ENCODE measurements at places on chromosomes 12 and 14. TPM values are rescaled to one million over a fixed set of nuclear protein-coding genes. Genes with fewer than 3 reads are reported as not detected.

COX8C gene
- total RNA-seq, result not detected

SIRT4 gene
- 3.4 TPM for total RNA-seq

POTEM gene
- total RNA-seq, result not detected

NTF3 gene
- total RNA-seq, result 4.6 TPM

DIO3 gene
- total RNA-seq, result 0.13 TPM

PLA2G1B gene
- 3.0 TPM for total RNA-seq

PCK2 gene
- total RNA-seq, result 590 TPM

MMP17 gene
- 1.1 TPM for total RNA-seq

IQSEC3 gene
- total RNA-seq, result 0.70 TPM

MAP1LC3B2 gene
- total RNA-seq, result not detected

DNA sequence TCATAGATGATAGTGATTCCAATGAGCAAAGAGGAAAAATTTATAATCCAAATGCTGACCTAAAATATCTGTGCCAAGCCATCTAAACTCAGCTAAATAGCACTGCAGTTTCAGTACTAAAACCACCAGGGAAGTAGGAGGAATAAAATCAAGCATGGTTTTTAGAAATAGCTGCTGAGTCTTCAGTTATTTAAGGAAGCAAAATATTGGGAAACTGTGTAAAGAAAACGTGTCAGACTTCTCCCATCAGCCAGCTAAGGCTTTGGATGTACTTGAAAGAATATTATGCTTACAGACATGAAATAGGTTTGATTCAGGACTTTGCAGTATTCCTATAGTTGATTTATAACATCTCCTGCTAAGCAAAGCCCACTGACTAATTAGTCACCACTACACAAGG, 24.7 kb downstream of the CLEC2D start:
- DNase-seq, result no peak

DNA sequence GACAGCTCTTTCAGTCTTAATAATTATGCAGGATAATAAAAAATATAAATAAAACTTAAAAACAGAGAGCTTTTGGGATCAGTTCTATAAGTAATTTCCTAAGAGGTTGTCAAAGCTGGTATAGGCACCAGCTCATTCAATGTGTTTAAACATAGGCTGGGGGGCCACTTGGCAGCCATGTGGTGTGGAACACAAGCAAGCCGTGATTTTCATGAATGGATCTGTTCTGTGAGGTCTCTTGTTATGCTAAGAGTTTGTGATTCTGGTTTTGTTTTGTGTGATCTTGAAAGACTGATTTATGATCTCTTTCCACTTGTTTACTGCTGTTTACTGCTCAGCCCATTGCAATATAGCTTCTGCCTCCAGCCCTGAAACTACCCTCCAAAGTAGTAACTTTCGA, 240.9 kb downstream of the FBXL14 start:
- no peak for DNase-seq

GRCh38 chr12:49440035-49440434, 72.8 kb downstream of the SPATS2 start:
- DNase-seq, result no peak

DNA sequence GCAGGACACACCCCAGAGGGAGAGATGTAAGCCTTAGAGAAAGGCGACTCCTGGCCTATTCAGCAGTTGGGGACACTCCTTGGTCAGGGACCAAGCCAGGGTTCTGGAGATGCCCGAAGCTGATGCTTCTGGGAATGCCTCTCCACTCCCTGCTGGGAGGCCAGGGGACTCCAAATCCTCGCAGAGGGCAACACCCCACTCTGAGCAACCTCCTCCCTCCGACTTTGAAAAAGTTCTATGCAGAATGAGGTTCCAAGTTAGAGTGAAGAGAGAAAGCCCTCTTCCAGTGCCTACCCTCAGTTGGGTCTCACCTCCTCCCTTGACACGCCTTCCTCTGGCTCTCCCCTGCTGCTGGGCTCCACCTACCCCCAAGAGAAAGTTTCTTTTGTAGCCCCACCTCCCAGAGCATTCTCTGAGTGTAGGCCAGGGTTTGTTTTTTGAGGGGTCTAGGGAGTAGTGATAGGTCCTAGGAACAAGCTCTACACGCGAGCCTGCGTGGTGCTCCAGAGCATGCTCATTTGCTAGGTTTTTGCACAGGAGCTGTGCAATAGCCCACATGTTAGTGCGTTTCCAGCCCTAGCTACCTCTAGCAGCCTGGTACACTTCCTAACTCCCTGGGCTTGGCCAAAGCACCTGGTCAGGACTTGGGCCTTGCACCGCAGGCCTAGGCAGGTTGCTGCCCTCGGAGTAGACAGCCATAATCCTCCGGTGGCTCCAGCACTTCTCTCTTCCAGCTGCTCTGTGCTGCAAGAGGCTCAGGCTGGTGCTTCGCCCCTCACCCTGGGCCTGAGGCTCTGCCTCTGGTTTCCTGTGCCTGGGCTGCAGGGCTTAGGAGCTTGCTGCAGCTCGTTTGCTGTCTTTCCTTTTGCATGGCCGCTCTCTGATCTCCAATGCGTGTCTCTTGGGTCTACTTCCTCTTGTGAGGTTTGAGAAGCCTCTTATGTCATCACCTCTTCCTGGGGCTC, 590 bp upstream of the CEBPE start:
- no peak for DNase-seq

DNA sequence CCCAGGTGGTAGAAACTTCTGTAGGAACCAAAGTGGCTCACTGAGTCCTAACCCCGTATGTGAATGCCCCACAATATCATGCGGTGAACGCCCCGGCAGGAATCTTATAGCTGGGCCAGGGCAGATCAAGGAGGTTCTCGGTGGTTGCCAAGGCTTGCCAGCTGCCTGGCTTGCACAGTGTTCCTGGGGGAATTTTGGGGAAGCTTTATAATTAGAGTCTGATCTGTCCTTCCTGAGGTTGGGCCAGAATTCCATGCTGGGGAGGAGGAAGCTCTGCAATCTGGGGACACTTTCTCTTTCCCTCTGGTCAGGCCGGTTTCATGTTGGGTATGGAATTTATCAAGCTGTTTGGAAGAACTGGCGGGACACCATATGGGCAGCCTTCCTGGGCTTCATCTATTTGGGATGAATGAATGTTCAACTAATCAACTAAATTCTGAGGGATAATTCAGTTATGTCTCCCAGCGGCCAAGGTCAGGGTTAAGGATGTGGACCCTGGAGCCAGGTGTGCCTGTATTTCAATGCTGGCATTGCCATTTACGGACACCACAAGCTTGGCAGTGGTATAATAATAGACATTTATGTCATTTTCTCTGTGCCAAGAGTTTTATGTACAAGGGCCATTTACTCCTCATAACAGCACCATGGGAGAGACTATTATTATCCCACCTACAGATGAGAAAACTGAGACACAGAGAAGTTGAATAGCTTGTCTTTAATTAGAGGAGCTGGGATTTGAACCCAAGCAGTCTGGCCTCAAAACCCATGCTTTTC, 54.3 kb downstream of the SVOP start:
- no peak for DNase-seq

- DNase-seq, result no peak
Observed at GRCh38 chr12:49969651-49970429, 2.9 kb upstream of the AQP6 start.

DNA sequence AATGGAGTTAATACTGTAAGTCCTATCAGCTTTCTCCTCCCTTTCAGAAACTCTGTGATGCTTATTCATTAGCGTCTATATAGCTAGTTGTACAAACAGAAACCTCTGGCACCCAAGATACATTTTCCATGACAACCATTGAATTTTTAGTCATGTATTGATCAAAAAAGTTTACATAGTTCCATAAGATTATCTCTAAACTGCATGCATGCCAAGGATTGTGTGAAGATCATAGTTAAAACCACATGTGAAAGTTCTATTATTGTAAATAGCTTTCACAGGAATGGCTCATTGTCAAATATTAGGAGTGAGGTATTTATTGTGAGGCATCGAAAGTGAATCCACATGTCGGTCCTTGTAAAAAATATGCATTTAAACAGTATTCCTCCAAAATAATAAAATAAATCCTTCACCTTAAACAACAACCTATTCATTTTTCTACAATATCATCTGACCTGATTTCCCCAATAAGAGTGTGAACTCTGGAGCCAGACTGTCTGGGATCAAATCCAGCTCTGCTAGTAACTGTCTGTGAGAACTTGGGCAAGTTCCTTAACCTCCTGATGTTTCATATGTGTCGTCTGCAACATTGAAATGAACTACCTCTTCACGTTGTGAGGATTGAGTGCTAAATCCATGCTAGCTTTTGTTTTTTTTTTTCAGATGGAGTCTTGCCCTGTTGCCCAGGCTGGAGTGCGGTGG, 10.6 kb upstream of the CDKL1 start:
- DNase-seq, result no peak

DNA sequence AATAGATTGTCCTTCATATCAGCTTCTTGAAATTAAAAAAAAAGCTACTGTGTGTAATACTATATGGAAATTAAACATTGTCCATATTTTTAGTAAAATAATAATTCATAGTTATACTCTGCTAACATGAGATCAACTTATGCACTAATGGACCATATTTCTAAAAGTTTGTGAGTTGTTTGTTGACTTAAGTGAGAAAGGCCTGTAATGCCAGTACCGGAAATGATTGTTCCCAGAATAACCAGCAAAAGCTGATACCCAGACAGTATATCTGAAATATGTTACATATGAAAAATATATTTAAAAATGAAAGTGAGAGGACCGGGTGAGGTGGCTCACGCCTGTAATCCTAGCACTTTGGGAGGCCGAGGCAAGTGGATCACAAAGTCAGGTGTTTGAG, 35.9 kb downstream of the WNK1 start:
- DNase-seq, result no peak

GRCh38 chr14:40464531-40464930, 1032.3 kb upstream of the FBXO33 start:
- DNase-seq, result no peak
